Mesenteric fat pad (tissue), 1 donor: ENCODE measurements at places on chromosomes 7 and 10. TPM values are rescaled to one million over a fixed set of nuclear protein-coding genes. Genes with fewer than 3 reads are reported as not detected.

GRCh38 chr10:103707956-103708626 is 147.3 kb downstream of the SH3PXD2A start:
- no peak for DNase-seq

The NEUROD6 gene
- not detected for total RNA-seq

GRCh38 chr10:58856508-58857240 is 319.8 kb upstream of the PHYHIPL start:
- no peak for DNase-seq

DNA sequence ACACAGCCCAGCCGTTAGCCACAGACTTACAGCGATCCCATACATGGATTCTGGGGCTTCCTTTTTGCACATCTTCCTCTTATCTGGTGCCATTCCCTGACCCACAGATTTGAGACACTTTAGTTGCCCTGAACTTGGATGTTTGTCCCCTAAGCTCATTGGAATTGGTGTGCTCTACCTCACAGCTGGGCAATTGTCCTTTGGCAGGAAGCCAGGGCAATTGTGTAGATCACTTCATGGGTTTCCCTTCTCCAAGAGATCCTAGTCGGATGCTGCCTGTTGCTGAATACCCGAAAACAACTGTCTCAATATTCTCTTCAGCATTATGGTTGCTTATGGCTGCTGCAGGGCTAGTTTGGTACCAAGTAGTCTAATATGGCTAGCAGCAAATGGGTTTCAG is 470.7 kb upstream of the MKI67 start:
- no peak for DNase-seq

GRCh38 chr10:6018422-6018821 is 41.1 kb upstream of the IL15RA start:
- peak; percentile 76 for DNase-seq

DNA sequence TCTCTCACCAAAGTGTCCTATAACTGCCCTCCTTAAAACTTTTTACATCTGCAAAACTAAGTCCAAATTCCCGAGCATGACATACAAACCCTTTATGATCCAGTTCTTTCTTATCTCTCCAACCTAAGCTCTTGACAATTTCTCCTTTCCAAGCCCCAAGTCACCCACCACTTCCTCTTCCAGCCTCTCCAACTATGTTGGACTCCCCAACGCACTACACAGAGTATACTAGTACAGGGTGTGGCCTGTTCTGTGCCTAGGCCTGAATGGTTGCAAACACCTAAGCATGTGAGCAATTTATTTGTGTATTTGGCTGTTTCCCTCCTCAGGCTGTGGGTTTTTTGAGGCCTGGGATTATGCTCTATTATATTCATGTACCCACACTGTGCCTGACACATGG is 101.2 kb upstream of the APBB1IP start:
- no peak for DNase-seq

- no peak for DNase-seq
Measured at GRCh38 chr7:4626318-4626845, 55.7 kb upstream of the FOXK1 start.
